Stimulated activated CD8-positive, alpha-beta memory T cell treated with anti-CD3 and anti-CD28 coated beads, Interleukin-2, amount 100 ng/mL, for 1 hour (primary cell): ENCODE measurements at places on chromosomes 3 and 15.

- no peak for DNase-seq
These were observed 23.4 kb downstream of the KIF7 start for GRCh38 chr15:89631902-89632264.

- DNase-seq, result no peak
These were observed 98.9 kb upstream of the FRMD4B start for GRCh38 chr3:69484507-69485393.

- DNase-seq, result no peak
These were observed 168.1 kb upstream of the MBNL1 start for GRCh38 chr3:152100491-152101132.

DNA sequence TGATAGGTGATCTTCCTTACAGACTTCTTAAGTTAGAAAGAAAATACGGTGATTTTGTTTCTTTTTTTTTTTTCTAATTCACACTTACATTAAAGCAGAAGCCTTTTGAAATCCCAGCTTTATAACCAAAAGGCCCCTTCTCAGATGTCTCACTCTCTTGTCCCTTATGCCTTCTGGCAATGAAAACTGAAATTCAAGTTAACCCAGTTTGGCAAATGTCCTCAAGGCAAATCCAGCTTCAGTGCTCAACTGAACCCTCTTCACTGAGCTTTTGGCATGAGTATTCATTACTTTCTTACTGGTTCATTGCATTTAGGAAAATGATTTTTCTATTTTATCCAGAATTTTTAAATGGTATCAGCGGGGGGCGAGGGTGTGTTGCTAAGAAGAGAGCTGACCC, 17.0 kb downstream of the PLCH1 start:
- no peak for DNase-seq

GRCh38 chr15:39239562-39239961, 341.3 kb upstream of the THBS1 start:
- no peak for DNase-seq

DNA sequence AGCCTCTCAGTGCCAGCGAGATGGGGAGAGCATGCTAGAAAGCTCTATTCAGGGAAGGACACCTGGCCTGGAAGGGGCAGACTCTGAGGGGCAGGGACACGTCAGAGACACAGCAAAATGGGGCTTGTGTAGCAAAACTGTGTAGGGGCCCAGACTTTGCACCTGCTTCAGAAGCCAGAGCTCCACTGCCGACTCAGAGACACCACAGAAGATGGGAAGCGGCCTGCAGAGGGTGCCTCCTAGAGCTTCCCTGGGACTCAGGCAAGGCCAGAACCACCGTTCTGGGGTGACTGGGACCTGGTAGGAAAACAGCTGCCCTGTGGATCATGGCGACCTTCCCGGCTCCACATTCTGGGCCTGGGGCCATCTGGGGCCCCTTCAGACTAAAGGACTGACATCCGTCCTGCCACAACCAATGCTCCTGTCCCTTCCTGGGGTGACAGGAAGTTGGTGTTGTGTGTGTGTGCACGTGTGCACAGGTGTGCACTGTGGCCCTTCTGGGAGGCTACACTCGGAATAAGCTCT, 17.4 kb upstream of the TKT start:
- DNase-seq, result no peak

DNA sequence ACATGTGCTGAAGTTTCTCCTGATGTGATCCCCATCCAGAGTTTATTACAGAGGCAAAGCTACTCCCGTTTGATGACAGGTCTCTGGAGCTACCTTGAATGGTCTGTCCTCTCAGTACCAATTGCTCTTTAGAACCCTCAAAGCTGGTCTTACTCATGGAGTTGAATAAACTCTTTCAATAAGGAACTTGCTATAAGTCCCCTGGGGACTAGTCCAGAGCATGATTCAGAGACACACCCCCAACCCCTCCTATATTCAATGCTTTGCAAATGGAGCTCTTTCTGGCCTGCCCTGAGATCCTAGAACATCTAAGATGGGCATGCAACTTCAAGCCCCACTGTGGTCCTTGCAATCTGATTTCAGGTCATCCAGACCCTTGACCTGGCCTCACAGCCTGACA, 23.9 kb upstream of the TPM1 start:
- DNase-seq, result no peak

- DNase-seq, result no peak
These were observed 464.1 kb upstream of the RARB start for GRCh38 chr3:24963762-24964625.

DNA sequence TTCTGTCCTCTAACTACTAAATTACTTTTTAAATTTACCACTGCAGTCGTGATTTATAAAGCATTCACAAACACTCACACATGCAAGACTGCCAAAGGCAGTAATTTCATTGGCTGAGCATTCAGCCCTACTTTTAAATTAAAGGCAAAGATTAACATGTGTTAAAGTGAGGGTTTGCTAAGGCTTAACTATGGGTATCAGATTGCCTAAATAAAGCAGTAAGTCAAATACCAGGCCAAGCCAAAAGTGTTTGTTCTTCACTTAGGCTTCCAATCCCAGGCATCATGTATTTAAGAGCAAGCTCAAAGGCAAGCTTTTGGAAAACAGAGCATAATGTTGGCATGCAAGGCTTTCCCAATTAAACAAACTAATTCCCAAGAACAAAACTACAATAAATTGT, 187.3 kb downstream of the SUCNR1 start:
- no peak for DNase-seq

DNA sequence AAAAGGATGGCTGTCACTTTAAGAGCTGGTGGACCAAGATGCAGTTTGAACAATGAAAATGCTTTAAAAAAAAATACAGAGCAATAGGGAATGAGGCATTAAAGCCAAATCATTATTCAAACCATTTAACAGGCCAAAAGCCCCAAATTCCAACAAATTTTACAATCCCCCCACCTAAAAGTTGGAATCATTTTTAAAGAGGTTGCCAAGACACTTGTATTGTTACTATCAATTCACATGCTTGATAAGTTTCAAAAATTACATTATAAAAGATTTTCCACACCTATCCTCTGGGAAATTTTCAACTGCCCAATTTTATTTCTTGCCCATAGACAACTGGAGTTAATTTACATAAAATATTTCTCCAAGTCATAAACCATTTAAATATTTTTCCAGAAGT, 192.3 kb upstream of the ARHGEF26 start:
- no peak for DNase-seq

DNA sequence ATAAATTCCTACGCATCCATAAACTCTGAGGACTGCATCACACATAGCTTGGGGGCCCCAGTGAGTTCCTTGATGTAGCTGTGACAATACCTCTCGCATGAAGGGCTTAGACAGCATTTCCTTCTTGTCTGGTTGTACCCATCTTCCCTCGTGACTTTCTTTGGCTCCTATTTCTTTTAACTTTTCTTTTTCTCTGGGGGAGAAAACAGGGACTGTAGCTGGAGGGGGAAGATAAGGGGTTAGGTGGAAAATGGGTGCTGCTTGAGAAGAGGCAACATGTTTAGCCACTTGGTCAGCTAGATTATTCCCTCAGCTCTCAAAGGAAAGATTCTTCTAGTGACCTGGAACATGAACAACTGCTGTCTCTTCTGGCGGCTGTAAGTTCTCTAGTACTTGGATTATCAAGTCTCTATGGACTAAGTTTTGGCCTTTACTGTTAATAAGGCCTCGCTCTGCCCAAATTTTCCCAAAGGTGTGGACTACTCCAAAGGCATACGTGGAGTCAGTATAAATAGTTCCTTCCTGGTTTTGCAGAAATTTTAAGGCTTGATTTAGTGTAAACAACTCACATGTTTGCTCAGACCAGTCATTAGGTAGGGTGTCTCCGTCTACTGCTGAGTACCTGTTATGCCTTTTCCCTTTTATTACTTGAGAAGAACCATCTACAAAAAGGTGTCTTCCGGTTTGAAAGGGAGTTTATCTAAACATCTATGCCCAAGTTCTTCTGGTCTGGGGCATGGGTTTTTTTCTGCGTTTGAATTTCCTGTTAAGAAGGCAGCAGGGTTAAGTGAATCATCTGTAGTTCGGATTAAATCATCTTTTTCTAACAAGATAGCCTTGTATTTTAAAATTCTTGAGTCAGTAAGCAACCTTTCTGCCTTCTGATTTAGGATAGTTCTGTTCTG, 21.0 kb upstream of the ATG7 start:
- no peak for DNase-seq

DNA sequence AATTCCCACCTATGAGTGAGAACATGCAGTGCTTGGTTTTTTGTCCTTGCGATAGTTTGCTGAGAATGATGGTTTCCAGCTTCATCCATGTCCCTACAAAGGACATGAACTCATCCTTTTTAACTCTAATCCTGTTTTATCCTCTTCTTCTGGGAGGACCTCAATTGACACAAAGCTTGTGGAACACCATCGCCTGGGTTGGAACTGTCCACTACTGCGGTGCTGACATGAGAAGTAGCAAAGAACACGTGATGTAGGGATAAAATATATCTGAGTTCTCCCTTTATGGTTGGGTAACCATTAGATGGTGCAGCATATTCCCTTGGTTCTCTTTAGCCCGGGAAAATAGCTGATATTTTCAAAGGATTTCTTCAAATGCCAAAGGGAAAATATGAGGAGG, 105.3 kb upstream of the TOPAZ1 start:
- no peak for DNase-seq

DNA sequence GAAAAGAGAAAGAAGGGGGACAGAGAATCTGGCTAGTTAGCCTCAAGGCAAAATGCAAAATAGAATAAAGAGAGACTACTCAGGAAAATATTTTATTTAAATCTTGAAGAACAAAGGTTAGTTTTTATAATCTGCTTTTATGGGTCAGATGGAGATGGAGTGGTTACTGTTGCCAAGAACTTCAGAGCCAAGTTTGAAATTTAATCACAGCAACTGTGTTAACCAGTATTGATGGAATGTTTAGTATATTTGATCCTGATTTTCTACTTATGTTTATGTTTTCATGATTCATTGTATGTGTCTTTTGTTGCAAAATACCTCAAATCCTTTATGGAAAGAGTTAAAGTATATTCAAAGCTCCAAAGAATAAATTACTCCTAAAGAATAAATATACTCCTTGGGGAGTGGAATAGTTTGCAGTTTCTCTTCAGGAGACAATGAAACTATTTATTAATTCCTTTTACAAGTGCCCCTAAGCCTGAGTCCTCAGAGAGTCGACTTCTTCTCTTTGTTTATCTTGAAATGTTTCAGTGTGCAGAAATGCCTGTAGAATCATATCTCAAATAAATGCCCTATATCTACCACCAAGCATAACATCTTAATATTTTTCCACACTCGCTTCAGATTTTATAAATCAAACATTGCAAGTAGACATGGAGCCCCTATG, 60.9 kb upstream of the THSD4 start:
- DNase-seq, result no peak

- no peak for DNase-seq
These were observed 194.3 kb downstream of the CDIN1 start for GRCh38 chr15:36773698-36774097.

GRCh38 chr3:60856257-60857046, 394.8 kb downstream of the FHIT start:
- no peak for DNase-seq

DNA sequence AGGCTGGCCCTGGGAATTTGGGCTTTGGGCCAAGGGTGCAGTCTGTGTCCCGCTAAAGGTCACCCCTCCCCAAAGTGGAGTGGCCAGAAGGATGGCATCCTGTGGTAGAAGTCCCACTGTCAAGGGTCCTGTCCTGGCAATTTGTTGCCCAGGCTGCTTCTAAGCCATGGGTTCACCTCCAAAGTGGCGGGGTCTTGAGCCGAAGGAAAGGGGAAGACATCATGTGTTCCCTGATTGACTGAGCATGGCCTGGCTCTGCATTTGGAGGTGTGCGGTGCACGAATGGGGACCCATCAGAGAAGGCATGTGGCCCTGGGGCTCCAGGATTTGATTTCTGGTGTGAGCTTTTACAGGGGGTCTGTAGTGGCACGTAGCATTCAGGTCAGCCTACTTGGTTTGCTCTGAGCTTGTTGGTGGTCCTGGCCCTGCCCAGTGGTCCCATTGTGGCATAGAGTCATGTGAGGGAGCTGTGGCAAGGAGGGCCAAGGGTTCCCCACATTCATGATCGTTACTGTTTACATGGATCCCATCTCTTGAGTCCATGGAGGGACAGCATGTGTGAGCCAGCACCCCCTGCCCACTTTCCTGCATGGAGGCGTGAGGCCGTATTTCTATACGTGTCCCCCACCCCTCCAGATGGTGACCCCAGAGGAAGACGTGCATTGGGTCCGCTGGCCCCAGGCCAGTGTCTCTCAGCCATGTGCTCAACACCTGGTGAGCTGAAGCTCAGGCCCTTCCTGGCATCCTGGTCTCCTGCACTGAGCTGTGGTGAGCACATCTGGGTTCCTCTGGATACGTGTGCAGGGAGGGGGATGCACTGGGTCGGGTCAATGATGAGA, 225.1 kb downstream of the SNRPN start:
- no peak for DNase-seq

- DNase-seq, result no peak
These were observed 497.9 kb upstream of the SGO1 start for GRCh38 chr3:20683910-20684309.

- no peak for DNase-seq
These were observed 40.3 kb downstream of the BLM start for GRCh38 chr15:90757461-90757860.

DNA sequence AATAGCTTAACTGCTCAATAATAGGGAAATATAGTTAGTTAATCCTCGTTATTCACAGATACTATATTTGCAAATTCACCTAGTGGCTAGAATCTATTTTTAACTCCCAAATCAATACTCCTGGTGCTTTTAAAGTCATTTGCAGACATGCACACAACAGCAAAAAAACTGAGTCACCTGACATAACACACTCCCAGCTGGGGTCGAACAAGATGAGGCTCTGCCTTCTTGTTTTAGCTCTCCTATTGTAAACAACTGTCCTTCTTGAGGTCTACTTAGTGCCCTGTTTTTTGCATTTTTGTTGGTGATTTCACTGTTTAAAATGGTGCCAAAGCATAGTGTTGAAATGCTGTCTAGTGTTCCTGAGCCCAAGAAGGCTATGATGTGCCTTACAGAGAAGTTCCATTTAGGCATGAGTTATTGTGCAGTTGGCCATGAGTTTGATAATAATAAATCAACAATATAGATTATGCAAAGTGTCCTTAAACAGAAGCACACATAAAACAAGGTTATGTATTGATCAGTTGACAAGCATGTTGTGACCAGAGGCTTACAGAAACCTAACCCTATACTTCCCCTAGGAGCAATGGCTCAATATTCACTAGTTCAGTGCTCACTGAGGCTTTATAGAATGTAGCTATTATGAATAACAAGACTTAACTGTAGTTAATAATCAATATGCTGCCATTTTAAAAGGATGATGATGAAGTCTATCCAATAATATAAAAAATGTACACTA, 18.6 kb downstream of the MAP3K13 start:
- DNase-seq, result no peak

GRCh38 chr3:39277893-39278615, 1.8 kb downstream of the CX3CR1 start:
- no peak for DNase-seq

DNA sequence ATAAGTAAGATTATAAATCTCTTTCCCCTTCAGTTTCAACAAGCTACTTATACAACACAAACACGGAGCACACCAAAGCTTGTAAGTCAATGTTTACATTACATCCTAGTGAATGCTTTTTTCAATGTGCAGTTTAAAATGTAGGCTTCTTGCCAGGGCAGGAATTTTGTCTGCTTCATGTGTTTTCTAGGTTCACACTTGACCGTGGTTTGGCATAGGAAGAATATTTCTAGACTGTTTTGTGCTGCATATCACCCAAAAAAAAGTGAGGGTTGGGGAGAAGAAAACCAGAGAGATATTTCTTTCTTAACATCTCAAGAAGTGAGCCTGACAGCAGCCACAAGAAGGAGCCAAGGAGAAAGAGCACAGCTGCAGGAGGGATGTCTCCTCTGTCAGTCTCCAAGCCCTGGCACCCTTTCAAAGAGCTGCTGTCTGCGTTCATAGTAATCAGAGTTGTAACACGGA, 255.8 kb downstream of the MEIS2 start:
- no peak for DNase-seq
